ENCODE measurements at places on chromosomes 2 and 18.

DNA sequence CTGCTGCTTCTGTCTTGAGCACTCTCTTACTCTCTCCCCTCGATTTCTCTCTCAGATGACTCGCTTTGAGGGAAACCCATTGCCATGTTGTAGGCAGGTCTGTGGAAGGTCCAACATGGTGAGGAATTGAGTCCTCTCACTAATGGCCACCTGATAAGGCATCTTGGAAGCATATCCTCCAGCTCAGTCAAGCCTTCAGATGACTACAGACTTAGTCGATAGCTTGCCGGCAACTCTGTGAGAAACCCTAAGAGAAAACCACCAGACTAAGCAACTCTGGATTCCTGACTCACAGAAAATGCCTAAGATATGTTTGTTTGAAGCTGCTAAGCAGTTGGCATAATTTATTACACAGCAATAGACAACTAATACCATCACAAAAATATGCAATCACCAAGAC lies 51.2 kb downstream of the WDR75 start:
- no peak for DNase-seq

- DNase-seq: no peak
Measured at GRCh38 chr2:217899231-217900009, 103.4 kb downstream of the TNS1 start.

DNA sequence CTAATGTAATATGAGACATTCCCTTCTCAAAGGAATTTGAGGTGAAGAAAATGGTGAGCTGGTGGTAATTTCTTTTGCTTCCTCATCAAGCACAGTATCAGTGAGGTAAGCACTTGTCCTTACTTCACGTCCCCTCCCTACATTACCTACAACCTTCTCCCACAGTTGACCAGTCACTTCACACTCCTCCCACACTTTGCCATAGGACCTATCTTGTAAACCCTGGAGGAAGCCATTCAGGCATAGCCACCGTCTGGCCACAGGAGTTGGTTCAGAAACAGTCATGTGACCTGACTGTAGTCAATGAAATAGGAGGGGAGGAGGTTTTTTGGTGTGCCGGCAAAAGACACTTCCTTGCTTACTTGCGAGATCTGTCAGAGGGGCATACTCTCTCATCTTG lies 12.1 kb downstream of the ACOXL start:
- DNase-seq: no peak

DNA sequence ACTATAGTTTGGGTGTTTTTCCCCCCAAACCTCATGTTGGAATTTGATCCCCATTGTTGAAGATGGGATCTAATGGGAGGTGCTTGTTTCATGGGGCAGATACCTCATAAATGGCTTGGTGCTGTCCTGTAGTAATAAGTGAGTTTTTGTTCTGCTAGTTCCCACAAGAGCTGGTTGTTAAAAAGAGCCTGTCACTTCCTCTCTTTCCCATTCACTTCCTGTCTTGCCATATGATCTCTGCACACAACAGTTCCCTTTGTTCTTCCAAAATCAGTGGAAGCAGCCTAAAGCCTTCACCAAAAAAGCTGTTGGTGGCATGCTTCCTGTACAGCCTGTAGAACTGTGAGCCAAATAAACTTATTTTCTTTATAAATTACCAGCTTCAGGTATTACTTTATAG lies 768.2 kb upstream of the VRK2 start:
- no peak for DNase-seq

GRCh38 chr2:9419541-9419940 lies 3.8 kb downstream of the ITGB1BP1 start:
- DNase-seq: no peak

DNA sequence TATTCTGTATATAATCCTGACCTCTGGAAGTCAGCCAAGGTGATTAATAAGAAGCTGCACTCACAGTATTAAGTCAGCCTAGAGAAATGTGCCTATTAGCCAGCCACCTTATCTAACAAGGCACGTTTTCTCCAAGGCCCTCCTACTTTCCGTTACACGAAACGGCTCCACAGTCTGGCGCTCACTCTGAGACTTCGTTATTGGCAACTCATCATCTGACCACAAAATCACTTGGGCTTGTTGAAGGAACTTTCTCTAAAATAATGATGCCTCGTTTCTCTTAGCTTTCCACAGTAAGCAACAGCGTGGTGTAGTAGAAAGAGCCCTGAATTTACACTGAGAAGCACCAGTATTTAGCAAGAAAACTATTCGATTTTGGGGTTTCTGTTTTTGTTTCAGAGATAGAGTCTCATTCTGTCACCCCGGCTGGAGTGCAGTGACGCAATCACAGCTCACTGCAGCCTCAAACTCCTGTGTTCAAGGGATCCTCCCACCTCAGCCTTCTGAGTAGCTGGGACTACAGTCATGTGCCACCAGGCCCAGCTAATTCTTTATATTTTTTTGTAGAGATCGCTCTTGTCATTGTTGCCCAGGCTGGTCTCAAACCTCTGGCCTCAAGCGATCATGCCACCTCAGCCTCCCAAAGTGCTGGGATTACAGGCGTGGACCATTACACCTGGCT lies 53.6 kb upstream of the SLC14A1 start:
- no peak for DNase-seq

- DNase-seq: no peak
Measured at GRCh38 chr2:38129987-38130386, 54.0 kb upstream of the CYP1B1 start.

DNA sequence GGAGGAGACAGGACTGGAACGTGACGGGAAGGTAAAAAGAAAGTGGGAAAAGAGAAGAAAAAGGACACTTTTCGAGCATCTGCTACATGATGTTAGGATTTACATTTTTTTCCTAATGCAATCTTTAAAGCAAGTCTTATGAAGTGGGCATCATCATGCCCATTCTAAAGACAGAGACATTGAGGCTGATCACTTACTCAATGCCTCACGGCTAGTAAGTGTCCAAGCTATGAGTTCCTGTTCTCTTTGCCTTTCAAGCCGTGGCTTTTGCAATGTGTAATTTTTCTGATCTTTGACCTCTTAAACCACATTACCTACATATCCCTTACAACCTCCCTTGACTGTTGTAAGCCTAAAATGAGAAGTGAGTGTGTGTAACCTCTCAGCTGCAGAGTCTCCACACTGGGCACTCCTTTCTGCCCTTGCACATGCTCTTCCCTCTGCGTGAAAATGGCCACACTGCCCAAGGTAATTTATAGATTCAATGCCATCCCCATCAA lies 649.2 kb downstream of the RNF144A start:
- DNase-seq: no peak

DNA sequence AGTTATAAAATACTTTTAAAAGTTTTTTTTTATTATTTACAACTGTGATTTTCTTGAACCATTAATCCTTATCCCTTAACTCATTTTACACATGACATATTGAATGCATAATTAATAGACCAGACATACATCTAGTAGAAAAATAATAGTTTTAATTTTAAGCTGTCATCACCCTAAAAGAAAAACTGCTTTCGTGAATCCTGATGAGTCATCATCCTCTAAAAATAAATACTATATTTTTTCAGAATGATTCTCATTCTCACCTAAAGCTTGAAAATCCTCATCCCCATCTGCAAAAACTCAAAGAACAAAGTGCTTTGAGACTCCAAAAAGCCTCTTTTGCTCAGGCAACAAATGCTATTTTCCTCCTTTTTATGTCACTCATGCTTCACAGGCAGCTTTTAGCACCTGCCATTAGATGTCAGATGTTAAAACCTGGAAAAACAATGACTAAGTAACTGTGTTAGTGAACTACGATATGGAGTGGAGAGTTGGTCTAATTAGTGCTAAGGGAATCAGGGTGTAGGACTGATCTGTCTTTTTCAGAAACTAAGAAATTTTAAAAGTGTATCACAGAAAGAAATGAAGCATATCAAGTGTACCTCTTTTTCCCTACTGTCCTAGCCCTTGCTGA lies 297.6 kb downstream of the TMX3 start:
- DNase-seq: no peak

- DNase-seq: no peak
Measured at GRCh38 chr2:2226326-2226725, 104.7 kb downstream of the MYT1L start.

DNA sequence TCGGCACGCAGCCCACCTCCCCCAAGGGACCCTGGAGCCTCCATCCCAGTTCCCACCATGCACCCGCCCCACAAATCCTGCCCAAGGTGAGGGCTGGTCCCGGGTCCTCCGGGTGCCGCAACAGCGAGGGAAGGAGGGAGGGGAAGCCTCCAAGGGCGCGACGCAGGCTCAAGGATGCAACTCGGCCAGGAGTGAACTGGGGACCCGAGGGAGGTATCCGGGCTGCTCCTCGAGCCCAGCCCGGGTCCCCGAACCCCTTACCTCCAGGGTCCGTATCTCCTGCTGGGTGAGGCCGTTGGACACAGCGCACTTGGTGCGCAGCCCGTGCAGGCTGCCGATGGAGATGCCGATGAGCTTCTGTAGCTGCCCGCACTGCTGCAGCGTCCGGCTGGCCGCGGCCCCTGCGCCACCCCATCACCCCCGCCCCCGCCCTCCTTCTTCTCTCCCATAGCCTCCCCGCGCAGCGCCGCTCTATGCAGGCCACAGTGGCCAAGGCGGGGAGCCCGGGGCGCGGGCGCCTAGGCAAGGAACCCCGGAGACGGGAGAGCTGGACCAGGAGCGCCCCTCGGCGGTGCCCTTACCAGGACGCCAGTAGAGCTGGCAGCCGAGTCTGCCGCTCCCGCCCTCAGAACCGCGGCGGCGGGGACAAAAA lies 124.1 kb downstream of the ANKRD30BL start:
- no peak for DNase-seq

GRCh38 chr18:66916834-66917233 lies 312.9 kb upstream of the CDH19 start:
- DNase-seq: no peak

DNA sequence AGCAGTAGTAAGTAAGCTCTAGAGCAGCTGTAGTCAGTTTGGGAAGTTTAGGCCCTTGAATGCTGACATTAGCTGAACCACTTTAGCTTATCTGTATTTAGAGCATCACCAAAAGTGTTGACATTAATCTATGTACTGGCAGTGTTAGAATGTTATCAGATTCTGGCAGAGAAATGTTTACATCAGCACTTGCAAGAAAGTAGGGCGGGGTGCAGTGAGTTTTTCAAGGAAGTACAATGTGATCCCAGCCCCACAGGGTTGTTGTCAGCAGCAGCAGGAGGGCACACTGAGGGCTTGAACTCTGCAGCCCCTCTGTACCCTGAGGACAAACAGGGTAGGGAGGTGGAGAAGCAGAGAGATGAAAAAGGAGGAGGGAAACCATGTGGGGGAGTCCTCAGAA lies 35.5 kb upstream of the RMP24 start:
- no peak for DNase-seq

- DNase-seq: no peak
Measured at GRCh38 chr18:27175914-27176313, 9.2 kb downstream of the CHST9 start.

- DNase-seq: no peak
Measured at GRCh38 chr2:11410101-11410500, 55.9 kb downstream of the E2F6 start.

Measured in urinary bladder (tissue), 4 donors.